ENCODE measurements at places on chromosomes 5 and 9.
A peak's percentile ranks its signal among the peaks of the same experiment; 100 is the strongest.

DNA sequence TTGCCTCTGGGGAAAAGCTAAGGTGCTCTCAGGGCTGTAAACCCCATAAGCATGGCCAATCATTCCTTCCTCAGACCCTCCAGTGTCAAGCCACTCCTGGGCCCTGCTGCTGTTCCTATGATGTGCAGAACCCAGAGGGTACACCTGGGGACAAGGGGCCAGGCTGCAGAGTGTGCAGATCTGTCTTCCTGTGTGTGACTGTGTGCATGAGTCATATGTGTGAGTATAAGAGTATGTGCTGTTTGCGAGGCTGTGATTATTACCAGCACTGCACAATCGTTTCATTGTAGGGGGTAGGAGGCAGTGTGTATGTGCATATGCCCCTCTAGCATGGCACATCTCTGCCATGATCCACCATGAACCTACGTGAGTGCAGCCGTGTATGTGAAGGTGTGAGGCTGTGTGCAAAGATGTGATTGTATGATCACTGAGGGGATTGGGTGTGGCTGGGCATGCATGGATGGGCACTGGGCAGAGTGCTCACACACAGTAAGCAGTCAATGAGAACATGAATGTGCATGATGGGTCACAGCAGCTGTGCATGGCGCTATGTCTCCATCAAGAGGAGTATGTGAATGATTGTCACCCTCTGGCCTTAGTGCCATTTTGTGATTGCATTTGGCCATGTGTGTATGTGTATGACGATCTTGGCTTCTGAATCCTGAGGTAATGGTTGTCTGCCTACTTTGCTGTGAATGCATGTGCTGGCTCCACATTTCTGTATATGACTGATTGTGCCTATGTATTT lies 2.4 kb upstream of the OR1K1 start:
- DNase-seq, result no peak

- no peak for DNase-seq
Measured at GRCh38 chr9:81535542-81536241, 153.7 kb downstream of the TLE1 start.

- no peak for DNase-seq
Measured at GRCh38 chr5:169595172-169595820, 11.7 kb downstream of the SPDL1 start.

DNA sequence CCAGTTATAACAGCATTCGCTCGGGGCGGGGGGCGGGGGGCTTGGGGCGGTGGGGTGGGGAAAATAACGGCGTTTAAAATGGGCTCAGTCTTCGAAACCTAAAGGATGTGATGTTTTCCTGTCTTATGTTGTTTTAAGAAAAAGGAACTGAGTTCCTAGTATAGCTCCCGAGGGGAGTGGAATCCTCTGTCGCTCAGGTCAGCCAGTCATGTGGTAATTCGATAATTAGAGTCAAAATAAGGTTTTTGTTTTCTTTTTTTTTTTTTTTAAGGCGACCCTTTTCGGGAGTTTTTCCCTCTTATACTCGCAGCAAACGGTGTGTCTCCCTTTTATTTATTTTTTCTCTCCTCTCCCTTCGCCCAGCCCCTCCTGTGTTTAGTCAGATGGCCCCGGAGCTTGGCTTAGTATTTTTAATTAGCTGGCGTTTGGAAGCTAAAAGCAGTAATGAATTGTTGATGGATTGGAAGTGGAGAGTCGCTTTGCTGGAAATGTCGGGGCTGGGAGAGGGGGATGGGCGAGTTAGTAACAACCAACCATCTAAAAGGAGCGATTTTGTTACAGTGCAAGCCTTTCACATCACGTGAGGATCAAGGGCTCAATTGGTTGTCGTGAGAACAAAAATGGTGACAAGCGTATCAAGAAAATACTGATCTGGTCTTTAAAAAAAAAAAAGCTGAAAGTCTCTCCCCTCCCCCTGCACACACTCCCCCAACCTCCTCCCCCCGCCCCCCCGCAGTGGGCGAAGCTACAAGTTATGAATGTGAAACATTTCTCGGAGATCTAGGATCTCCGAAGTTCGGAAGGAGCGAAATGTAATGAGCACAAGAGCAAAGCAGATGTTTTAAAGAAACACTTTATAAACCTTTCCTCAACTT lies 714 bp upstream of the ZNF608 start:
- peak; percentile 63 for DNase-seq

DNA sequence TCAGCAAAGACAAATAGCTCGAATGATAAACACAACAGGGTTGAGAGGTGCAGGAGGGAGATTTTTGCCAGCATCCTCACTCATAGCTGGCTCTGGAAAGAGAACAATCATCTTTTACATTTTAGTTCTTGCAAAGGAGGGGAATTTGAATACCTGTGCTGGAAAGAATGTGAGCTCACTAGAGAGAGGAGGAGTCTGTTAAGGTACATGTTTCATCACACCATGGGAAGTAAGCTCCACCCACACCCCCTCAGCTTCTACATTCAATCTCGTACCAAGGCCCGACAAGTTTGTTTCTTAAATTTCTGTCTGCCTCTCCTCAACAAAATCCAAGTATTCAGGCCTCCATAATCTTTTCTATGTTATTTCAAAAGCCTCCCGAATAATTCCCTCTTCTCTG lies 254.6 kb downstream of the BRINP1 start:
- DNase-seq, result no peak

GRCh38 chr9:37197158-37198038 lies 77.0 kb downstream of the ZCCHC7 start:
- no peak for DNase-seq

DNA sequence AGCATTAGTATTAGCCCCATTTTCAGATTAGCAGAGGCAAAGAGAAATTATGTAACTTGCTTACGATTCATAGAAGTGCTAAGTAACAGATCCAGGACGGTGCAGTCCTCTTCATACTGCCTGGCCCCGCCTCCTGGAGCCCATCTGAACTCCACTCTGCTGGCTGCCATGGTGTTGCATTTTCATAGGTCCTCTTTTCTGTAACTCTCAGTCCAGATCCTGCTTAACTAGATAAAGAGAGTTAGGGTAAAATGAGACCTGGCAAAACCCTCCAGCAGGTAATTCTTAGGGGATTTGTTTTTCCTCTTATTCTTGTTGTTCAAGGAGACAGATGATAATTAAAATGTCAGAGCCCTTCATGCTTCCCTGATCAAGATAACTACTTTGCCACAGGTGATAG lies 135.1 kb upstream of the EFNA5 start:
- DNase-seq, result no peak

GRCh38 chr5:96080557-96080956 lies 118.9 kb upstream of the ELL2 start:
- DNase-seq, result no peak

DNA sequence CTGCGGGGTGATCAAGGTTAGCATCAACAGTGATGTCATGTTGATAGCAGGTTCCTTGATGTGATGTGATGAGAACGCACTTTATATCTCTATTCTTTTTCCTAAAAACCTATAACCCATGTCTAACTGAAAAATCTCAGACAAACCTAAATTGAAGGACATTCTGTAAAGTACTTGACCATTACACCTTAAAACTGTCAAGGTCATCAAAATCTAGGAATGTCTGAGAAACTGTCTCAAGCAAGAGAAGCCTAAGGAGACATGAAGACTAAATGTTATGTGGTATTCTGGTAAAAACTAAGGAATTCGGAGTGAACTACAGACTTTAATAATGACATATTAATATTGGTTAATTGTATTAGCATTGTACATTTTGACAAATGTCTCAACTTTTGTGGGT lies 170.0 kb downstream of the AOPEP start:
- DNase-seq, result no peak

DNA sequence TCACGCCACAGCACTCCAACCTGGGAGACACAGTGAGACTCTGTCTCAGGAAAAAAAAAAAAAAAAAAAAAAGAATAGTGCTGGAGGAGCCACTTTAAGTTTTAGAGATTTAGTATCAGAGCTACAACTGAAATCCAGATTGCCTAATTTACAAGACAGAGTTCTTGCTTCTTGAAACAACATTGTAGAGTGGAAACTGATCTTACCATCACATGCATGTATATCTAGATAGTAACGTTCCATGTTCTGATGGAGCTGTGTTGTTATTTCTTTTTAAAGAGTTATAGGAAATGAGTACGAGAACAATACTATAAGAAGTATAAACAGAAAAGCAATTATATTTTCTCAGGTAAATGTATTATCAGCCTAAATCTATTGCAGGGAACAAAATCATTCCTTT lies 48.9 kb downstream of the TBCA start:
- no peak for DNase-seq

- DNase-seq, result no peak
Measured at GRCh38 chr5:124810396-124811006, 64.1 kb upstream of the ZNF608 start.

DNA sequence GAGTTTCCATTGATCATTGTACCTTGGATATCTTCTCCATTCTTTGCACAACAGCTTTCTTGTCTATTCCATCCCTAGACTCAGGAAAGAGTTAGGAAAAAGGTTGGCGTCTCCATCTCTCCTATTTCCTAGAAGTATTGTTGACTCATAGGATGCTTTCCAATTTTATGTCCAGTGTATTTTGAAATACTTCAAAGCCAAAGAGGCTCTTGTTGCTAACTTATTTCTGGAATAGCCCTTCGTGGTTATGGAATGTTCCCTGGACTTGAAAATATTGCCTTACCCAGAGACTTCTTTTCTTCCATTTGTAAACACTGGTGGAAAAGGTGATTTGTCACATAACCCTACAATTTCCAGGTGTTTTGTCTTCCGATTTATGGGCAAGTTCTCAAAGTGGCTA lies 402.3 kb upstream of the ZNF608 start:
- no peak for DNase-seq

DNA sequence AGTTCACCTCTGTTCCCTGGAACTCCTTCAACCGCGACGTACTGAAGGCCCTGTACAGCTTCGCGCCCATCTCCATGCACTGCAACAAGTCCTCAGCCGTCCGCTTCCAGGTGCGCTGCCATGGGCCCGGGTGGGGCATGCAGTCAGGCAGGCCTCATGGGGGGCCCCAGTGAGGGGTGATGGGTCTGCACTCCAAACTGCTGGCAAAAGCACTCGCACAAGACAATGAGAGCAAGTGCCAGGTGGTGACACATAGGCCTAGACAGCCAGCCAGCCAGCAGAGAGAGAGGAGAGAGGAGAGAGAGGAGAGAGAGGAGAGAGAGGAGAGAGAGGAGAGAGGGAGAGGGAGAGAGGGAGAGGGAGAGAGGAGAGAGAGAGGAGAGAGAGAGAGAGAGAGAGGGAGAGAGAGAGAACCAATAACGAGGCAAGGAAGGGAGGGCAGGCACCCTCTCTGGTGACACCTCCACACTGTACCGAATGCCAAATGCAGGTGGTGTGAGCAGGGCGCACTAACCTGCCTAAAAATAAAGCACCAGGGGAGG lies 21.0 kb downstream of the DBH start:
- no peak for DNase-seq

DNA sequence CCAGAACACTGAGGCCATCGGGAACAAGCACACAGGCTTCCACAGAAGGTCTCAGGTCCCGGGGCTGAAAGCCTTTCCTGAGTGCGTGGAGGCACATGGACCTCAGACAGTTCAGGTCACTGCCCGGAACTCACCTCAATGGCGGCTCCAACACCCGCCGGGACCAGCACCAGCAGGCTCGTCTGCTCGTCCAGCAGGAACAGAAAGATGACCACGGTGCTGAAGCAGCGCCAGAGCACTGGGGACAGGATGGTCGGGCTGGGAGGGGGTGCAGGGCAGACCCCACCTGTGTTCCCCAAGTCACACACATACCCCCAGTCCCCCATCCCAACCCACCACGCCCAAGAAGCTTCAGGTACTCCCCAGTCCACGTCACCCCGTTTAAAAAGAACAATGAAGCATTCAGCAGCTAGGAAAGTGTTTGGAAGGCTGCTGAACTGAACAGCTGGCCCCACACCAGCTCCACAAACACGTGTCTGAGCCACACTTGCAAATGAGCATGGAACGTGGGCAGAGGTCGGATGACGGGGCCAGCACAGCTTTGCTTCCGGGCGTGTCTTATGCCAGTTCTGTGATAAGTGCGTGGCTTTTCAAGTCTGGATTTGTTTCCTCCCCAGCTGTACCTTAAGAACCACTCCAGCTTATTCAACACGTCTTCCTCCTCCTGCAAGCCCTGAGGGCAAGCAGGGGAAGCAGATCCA lies 14.6 kb downstream of the CLPTM1L start:
- no peak for DNase-seq

GRCh38 chr5:115842089-115842935 lies 577 bp downstream of the AP3S1 start:
- DNase-seq, result peak; percentile 48

GRCh38 chr5:56734091-56734694 lies 81.2 kb upstream of the MAP3K1 start:
- no peak for DNase-seq

DNA sequence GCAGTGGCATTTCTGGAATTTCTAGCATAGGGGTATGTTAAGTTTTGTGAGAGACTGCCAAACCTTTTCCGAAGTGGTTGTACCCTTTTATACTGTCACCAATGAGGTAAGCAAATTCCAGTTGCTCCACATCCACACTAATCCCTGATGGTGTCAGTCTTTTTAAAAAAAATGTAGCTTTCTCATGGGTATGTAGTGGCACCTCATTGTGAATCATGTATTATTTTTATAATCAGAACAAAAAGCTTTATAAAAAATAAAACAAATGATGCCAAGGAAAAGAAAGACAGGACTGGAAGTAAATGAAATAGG lies 93.4 kb upstream of the CLINT1 start:
- DNase-seq, result no peak

- DNase-seq, result no peak
Measured at GRCh38 chr9:107276966-107277710, 5.9 kb upstream of the RAD23B start.

DNA sequence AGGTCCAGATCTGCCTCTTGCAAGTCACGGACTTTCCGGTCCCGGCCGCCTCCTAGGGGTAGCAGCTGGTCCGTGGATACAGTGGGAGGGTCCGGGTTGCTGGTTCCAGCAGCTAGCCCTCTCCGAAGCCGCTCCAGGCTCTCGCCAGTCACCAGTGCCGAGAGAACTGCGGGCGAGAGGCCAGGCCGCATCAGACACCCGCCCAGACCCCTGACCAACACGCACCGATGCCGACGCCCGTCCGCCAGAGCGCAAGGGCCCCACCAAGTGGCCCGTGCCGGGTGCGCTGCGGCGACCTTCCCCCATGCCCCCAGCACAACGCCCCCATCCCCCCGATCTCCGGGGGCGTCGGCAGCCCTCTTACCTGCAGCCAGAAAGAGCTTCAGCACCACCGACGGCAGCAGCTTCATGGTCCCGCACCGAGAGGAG lies 470 bp downstream of the HBEGF start:
- peak; percentile 59 for DNase-seq

- DNase-seq, result no peak
Measured at GRCh38 chr9:25177858-25178257, 500.4 kb downstream of the TUSC1 start.

DNA sequence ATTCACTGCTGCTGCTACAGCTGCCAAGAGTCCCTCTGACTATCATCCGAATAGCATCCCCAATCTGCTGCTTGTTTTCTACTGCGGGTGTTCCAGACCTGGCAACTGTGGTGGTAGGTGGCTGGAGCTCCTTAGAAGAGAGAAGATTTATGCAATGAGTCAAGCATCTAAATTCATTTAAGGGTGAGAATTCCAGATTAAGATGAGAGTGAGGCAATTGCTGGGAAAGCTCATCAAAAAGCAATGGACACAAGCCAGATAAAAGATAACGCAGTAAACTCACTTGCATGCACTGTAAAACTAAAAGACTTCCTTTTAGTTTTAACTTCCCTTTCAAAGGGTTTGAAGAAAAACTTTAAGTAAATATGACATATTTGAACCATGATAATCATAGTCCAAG lies 3.9 kb downstream of the PLK2 start:
- no peak for DNase-seq
